ENCODE measurements at places on chromosomes 2 and 18.

GRCh38 chr18:41617647-41618046 is 337.4 kb upstream of the PIK3C3 start:
- DNase-seq = no peak

- DNase-seq = no peak
Measured at GRCh38 chr2:52113338-52113737, 1081.4 kb upstream of the NRXN1 start.

DNA sequence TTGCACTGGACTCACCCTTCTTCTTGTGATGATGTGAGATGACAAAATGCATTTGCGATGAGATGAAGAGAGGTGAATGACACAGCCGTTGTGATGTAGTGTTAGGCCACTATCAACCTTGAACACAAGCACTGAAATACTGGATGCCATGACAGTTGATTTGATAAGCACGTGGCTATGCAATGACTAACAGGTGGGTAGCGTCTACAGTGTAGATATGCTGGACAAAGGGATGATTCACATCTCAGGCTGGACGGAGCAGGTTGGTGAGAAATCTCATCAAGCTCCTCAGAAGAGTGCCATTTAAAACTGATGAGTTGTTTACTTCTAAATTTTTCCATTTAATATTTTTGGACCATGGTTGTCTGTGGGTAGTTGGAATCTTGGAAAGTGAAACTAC is 375.8 kb upstream of the LYPD1 start:
- DNase-seq = no peak

DNA sequence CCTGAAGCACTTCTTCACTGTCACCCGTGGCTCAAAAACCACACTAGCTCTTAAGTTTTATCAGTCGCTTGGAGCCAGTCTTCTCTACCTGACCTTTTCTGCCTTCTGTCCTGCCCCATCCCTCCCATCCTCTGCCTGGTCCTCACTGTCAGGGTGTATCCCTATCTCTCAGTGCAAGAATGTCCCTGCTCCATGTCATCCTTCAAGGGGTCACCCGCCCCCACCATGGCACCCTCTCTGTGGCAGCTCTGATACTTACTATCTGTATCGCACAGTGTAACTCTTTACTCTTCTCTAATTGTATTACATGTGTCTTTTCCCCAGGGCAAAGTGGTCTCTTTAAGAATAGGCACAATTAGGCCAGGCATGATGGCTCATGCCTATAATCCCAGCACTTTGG is 4.4 kb downstream of the VAMP5 start:
- no peak for DNase-seq

DNA sequence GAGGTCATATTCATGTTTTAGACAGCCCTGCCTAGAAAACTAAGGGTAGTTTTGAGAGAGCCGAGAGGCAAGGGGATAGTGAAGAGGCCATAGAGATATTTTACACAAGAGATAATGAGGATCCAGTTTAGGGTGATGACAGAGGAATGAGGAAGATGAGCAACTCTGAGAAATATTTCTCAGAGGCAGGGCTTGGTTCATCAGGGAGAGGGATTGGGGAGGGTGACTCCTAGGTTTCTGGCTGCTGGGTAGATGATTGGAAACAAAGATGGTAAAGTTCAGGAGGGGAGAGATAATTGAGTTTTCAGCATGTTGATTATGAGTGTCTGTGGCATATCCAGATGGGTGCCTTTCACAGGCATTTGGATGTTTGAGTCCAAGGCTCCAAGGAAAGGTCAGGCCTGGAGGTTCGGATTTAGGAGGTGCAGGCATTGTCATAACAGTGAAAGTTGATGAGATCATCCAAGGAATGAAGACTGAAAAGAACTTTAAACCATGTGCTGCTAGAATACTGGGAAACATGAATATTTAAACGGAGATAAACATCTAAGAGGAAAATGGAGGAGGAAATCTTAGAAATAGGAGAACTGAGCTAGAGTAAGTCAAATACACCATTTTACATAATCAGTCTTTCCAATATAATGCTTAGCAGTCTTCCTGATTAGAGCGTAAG is 7.4 kb downstream of the MYL12B start:
- DNase-seq = no peak

GRCh38 chr2:64785245-64785644 is 131.5 kb upstream of the SERTAD2 start:
- DNase-seq = no peak

DNA sequence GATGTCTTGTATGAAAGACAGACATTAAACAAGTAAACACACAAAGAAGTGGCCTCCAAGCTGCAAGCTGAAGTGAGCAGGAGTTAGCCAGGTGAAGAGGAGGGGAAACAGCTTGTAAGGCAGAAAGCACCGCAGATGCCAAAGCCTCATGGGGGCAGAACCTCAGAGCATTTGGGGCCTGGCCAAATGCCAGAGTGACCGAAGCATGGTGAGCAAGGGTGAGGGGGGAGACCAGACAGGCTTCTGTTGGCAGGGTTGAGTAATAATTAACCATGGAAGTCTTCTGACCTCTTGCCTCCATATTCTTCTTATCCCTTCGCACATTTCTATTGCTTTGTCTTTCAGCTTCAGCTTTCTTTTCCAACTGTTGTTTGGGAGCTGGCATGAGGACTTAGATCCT is 5.6 kb downstream of the QPCT start:
- peak; percentile 51 for DNase-seq

DNA sequence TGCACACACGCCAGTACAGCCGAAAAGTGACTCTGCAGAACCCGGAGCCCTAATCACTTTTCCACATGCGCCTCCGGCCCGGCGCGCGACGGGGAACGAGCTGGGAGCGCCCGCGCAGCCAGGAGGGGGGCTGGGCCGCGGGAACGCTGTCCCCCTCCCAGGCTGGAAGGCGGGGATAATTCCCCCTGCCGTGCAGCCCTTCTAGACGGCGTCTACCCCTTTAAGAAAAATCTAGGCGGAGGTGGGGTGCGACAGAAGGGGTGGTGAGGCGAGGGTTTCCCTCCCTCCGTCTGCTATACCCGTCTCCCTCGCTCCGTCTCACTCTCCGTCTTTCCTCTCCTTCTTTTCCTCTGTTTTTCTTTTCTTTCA is 2.4 kb downstream of the CYP26B1 start:
- DNase-seq = no peak

GRCh38 chr18:49690312-49690711 is 123.0 kb downstream of the ACAA2 start:
- DNase-seq = no peak

- no peak for DNase-seq
Measured at GRCh38 chr2:232960862-232961261, 52.2 kb downstream of the NGEF start.
